GM06990 (cell line): ENCODE measurements at places on chromosomes 2 and 18.

DNA sequence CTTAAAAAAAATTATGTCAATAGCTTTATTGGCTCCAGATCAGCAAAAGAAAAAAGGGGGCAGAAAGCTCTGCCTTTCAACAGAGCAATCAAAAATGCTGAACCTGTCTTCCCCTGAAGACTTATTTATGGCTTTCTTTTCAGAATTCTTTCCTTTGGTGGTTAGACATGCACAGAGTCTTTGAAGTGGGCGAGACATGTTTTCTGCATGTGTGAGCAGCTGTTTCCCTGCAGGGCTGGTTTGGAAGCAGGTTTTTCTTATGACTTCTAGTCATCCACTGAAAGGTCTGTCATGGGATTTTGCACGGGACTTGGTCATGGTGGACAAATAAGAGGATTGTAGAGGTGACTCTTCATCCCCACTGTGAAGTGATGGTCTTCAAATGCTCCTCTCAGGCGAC, 160.3 kb downstream of the VAPA start:
- no peak for DNase-seq

- DNase-seq: no peak
Observed at GRCh38 chr18:61606759-61607158, 273.5 kb downstream of the CDH20 start.

- no peak for DNase-seq
Observed at GRCh38 chr2:102114851-102115497, 27.6 kb upstream of the IL1R1 start.

DNA sequence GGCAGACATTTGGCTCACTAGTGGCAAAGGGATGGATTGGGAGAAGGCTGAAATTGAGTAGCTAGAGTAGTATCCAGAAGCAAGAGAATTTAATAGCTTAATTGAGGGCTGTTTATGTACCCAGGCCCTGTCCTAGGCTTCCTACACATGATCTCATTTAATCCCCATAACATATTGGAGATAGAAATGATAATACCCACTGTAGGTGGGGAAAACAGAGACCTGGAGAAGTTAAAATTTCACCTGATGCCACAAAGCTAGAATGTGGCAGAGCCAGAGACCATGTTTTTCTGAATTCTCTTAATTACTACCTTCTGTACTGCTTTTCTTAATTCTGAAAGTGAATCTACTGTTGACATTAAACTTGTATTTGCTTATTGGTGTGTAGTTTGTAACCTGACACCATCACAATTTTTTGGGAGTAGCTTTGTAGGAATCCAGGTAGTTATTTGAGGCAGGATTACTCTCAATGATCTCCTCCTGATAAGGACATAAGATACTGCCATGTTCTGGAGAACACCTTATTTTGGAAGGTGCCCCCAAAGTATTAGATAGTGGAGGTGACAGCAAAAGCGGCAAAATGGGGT, 42.2 kb downstream of the RAB10 start:
- no peak for DNase-seq

- DNase-seq: no peak
Observed at GRCh38 chr18:56382541-56382940, 255.9 kb downstream of the TXNL1 start.

DNA sequence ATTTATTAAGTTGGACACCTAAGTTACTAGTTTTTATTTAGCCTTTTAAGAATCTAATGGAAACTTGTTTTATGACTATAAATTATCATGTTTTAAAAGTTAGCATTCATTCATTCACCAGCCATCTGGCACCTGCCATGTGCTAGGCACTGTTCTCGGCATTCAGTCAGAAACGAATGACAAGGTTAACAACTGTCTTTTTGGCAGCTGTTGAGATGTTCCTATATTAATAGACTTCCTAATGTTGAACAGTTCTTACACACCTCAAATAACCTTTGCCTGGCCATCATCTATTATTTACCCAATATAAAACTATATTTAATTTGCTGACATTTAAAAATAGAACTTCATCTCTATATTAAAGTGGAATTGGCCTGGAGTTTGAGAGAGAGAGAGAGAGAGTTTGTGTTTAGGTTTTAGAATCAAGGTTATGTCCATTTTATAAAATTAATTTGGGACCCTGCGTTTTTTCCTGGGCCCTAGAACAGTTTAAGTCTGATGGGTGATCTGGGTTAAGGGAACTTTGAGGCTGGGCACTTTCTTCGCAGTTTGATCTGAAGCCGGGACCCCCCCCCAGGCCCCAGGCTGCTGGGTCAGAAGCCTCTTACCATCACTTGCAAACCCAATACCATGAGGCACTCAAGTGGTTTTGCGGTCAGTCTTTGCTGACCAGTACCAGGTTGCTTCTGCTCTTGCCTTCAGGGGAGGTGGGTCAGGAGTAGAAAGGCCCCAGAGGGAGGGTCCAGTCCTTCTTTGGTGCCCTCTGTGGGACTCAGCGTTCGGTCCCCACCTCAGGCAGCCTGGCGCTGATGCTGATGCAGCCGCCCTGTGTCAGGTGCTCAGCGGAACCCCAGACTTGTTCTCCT, 48.3 kb upstream of the ASB1 start:
- no peak for DNase-seq

GRCh38 chr2:8587920-8588830, 93.7 kb upstream of the ID2 start:
- no peak for DNase-seq

DNA sequence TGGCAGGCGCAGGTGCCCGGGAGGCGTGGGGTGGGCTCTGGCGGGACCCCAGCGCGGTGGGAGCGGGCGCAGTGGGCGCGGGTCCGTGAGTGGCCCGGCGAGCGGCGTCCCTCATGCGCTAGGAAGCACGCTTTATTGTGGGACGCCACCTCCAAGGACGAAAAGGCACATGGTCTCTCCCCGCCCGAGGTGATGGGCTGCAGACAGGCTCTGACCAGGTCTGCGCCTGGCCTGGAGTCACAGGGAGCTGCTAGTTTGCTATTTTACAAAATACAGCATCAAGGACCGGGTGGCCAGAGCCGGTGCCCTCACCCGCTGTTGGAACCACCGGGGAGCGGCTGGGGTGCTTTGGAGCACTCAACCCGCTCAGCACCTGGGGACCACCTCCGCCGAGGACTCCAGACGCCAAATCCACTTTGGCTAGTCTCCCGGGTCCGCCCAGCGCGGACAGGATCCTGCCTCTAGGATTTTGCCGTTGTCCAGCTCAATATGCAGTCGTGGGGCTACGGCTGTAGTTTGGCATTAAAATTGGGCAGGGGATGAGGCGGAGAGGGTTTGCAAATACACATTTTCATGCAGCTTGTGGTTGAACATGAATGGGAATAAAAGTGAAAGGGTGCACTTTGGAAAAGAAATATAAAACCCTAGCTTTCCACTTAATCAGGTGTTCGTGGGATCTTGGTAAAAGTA, 65.4 kb downstream of the LRRFIP1 start:
- no peak for DNase-seq

DNA sequence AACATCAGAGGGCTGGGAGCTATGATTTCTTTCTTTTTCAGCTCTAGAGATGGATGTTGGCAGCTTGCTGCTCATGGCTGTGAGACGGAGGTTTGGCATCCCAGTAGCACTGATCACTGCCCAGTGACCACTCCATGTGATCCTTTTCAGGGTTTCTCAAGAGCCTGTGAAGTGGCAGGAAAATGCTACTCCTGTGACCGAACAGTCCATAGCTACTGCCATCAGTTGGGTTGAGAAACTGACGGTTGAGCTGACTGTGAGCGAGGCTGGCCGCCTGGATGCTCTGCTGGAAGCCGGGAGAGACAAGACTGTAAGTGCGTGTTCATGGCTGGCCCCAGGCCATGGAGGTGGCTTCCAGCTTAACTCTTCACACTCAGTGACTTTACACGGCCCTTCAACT, 34.2 kb downstream of the VWA3B start:
- DNase-seq: no peak

- no peak for DNase-seq
Observed at GRCh38 chr2:118221536-118222272, 133.4 kb downstream of the INSIG2 start.

- DNase-seq: no peak
Observed at GRCh38 chr18:41128126-41128525, 826.9 kb upstream of the PIK3C3 start.

- no peak for DNase-seq
Observed at GRCh38 chr2:119008108-119008507, 66.1 kb downstream of the MARCO start.

DNA sequence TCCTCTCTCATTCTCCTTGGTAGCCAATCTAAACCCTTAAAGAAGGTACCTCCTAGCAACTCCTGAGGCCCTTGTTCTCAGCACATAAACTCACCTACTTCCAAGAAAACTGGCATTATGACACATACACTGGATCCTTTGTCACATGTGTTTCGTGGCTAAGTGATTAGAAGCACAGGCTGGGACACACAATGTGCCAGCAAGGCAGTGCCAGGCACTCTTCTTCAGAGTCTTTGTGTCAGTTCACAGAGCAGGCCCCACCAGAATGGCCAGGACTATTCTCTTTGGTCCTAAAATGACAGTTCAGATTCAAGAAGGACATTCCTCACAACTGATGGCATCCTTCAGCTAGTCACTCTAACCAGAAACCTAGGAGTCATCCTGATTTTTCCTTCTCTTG, 40.3 kb downstream of the SMC6 start:
- DNase-seq: no peak
